ENCODE measurements at places on chromosomes 12 and 14. TPM values are rescaled to one million over a fixed set of nuclear protein-coding genes. Genes with fewer than 3 reads are reported as not detected.

DPY19L2 gene
- 1.3 TPM for total RNA-seq

OR4K13 gene
- not detected for total RNA-seq

RAPGEF3 gene
- 4.1 TPM for total RNA-seq

ATP2A2 gene
- total RNA-seq = 74.4 TPM

BBS10 gene
- total RNA-seq = 11.9 TPM

IRF9 gene
- total RNA-seq = 68.4 TPM

P2RX2 gene
- not detected for total RNA-seq

CACNA2D4 gene
- not detected for total RNA-seq

CDK2 gene
- total RNA-seq = 2.9 TPM

DHRS7 gene
- 78.4 TPM for total RNA-seq

TRIM9 gene
- total RNA-seq = 0.59 TPM

EIF2B1 gene
- 33.6 TPM for total RNA-seq

KCNJ8 gene
- total RNA-seq = 8.9 TPM

NDRG2 gene
- 1.9 TPM for total RNA-seq

MGST1 gene
- 11.5 TPM for total RNA-seq

MAP1LC3B2 gene
- 0.15 TPM for total RNA-seq

CPNE6 gene
- not detected for total RNA-seq

ARMH4 gene
- total RNA-seq = 8.0 TPM

FKBP4 gene
- total RNA-seq = 44.9 TPM

Measured in smooth muscle cell of the coronary artery (primary cell).